ELR (cell line): ENCODE measurements at places on chromosomes 4 and X.
A peak's percentile ranks its signal among the peaks of the same experiment; 100 is the strongest.

DNA sequence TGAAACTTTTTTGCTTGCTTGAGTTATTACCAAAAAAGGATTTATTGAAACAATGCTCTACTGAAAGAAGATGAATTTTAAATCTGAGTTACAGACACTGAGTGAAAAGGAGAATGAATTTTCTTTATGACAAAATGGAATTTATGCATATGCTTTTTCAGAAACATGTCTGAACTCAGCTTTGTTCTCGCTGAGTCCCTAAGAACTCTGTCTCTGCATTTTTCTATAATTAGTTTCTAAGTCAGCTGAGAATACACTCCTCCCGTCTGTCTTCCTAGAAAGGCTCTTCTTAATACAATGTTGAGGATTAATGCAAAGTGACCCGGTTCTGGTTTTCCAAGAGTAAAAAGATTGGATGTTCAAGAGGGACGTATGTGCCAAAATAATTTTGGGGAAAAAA lies 463.5 kb downstream of the NKX6-1 start:
- no peak for DNase-seq

DNA sequence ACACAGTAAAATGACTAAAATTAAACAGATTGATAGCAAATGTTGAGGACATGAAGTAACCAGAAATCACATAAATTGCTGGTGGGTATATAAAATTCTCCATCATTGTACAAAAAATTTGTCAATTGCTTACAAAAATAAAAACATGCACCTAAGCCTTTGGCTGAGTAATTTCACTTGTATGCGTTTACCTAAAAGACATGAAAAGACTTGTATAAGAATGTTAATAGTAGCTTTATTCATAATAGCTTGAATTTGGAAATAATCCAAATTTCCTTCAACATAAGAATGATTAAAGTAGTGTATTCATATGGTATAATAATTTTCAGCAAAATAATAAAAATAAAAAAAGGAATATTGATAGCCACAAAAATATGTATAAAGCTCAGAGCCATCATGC lies 37.7 kb downstream of the PDHA2 start:
- DNase-seq, result no peak

- no peak for DNase-seq
These were observed 163.2 kb downstream of the CFAP299 start for GRCh38 chr4:80498725-80499124.

DNA sequence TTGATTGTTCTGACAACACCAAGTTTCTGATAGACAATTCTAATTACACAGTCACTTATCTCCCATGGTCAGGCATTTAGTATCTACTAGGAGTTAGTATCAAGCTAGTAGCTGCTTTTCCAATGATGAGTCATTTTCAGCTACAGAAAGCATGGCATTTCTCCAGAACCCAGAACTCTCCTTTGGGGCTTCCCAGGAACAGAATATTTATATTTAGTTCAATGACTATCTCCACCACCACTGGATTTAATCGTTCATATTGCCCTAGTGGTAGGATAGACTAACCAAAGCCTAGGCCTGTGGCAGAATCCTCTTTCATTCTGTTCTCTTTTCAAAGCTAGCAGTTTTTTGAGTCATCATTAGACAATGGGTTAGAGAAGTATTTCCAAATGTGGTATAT lies 569.4 kb downstream of the GABRG1 start:
- no peak for DNase-seq

GRCh38 chr4:96162636-96163035 lies 322.7 kb downstream of the PDHA2 start:
- DNase-seq, result no peak

DNA sequence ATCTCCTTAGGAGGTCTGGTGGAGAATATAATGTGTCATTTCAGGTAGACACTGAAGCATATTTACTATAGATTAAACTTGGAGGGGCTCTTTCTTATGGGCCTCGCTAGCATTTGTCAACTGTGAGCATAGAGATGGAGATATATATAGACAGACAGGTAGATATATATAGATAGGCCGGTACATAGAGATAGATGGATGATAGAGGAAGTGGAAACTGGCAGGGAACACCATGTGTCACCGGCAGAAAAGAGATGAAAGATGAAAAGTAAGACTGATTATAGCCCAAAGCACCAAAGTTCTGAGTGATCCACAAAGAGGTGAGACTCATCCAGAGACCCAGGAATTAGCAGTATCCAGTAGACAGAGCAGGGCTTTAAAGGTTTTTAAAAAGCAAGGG lies 268.1 kb downstream of the FBXW7 start:
- DNase-seq, result no peak

DNA sequence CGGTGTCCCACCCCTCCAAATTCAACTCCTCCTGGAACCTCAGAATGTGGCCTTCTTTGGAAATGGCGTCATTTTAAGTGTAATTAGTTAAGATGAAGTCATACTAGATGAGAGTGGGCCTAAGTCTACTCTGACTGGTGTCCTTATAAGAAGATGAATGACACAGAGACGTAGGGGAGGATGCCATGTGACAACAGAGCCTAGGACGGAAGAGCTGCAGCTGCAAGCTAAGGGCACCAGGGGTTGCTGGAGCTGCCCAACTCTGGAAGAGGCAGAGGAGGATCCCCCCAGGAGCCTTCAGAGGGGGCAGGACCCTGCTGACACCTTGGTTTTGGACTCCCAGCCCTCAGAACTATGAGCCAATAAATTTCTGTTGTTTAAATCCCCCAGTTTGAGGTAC lies 115.1 kb downstream of the STK32B start:
- DNase-seq, result no peak

GRCh38 chrX:154317391-154317995 lies 21.9 kb downstream of the TKTL1 start:
- DNase-seq, result peak; percentile 56

- DNase-seq, result peak; percentile 66
These were observed 94.6 kb downstream of the COX18 start for GRCh38 chr4:72974694-72975487.

DNA sequence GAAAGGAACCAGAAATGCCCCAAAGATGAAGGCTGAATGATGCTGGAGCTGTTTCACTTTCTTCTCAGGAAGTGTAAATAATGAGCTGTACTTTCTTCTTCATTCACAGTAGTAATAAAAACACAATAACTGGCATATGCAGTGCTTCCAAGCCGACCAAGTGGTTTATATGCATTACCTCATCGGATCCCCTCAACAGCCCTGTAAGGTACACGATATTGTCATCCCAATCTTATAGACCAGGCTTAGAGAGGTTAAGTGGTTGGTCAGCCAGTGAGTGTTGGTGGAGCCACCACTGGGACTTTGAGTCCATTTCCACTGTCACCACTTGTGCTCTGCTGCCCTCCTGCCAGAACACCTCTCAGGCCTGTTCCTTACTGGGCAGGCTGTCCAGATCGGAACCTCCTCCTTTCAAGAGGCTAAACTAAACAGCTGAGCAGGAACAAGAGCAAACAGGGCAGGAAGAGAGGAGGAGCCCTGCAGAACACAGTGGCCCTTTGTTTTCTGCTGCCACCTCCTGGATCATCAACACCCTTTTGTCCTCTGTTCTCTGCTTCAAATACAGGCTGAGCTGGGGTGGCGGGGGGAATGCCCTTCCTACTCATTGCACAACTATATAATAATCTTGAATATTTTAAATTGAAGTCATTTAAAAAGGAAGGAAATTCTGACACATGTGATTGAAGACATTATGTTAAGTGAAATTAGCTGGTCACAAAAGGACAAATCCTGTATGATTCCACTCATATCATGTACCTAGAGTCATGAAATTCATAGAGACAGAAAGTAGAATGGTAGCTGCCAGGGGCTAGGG lies 112.5 kb upstream of the ATP6AP2 start:
- DNase-seq, result peak; percentile 40

DNA sequence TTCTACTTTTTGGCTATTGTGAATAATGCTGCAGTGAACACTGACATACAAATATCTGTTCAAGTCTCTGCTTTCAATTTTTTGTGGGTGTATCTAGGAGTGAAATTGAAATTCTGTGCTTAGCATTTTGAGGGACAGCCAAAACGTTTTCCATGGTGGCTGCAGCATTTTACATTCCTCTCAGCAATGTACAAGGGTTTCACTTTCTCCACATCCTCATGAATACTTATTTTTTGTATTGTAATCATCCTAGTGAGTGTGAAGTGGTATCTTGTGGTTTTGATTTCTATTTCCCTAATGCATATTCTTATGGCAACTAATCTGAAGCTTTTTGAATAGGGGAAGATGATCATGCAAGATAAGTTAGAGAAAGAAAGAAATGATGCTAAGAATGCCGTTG lies 40.3 kb downstream of the HSPA4L start:
- DNase-seq, result no peak

- peak; percentile 60 for DNase-seq
These were observed 509.8 kb downstream of the CENPC start for GRCh38 chr4:67035501-67035900.

- peak; percentile 15 for DNase-seq
These were observed 6.3 kb upstream of the TRPC5OS start for GRCh38 chrX:111869639-111870034.

GRCh38 chrX:63746715-63747114 lies 38.3 kb downstream of the ARHGEF9 start:
- no peak for DNase-seq

GRCh38 chr4:68451246-68452211 lies 4.3 kb downstream of the TMPRSS11E start:
- peak; percentile 49 for DNase-seq

- peak; percentile 24 for DNase-seq
These were observed 21.7 kb upstream of the GPM6A start for GRCh38 chr4:175833574-175834311.

DNA sequence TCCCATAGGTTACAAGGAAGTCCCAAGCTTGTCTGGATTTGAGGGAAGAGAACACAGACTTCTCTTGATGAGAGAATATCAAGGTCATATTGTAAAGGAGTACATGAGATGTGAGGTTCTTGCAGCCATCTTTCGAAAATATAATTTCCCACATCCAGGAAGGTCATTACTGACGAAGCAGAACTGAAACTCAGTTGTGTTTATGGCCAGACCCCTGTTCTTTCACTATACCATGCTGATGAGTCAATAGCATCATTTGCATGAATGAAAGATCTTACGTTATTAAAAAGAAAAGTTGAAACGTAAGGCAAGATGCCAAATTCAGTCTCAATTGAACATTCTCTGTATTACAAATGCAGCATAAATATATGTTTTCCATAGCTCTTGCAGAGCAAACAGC lies 14.2 kb upstream of the CCDC149 start:
- no peak for DNase-seq

DNA sequence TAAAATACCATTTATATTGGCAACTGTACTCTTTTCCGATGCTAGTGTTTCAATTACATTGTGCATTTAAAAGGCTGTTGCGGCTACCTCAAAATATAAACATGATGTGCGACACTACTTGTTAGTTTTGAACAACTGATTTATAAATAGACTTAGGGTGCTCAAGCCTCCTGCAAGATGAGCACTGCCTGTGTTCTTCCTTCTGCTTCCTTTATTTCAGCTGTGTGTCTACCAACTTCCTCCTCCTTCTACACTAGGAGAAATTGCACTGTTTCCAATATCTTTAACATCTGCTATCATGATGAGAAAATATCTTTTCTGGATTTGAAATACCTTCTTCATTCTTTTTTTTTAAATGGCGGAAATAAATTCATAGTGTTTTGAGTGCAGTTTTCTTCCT lies 24.0 kb downstream of the TET2 start:
- no peak for DNase-seq

DNA sequence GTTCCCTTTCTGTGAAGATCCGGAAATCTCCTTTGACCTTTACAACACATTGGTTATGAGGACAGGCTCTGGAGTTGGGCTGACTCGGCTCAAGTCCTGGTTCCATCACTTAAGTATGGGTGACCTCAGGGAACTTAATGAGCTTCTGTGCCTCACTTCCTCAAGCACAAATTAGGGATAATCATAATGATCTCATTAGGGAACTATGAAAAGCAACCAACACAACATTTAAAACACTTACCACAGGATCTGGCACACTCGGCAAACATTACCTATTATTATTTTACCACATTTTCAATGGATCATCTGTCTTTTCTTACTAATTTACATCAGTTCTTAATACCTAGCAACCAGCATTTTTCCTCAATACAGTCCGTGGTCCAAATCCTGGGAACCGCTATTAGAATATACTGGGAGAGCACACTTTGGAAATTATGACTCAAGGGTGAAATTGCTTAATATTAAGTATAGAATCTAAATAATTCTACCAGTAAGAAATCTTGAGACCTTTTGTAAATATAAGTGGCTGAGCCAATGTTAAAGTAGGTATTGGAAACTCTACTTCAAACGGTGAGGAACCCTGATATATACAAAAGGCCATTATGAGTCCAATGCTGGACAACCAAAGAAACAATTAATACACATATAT lies 19.6 kb downstream of the ADGRA3 start:
- DNase-seq, result no peak

DNA sequence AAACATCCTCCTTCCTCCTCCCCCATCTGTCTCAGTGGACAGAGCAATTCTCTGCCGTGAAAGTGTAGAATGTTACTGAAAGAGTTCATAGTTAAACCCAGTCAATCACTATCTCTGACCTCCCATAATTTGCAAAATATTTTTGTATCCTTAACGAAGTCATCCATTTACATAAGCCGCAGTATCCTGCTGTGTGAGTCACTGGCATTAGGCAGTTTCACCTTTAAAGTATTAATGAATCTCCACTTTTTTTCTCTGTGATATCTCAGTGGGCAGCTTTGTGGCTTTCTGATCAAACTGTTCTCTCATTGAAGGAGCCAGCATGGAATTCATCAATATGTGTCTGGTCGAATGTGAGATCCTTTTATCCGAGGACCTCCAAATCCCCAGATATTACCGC lies 678.6 kb upstream of the TENM3 start:
- DNase-seq, result peak; percentile 19

DNA sequence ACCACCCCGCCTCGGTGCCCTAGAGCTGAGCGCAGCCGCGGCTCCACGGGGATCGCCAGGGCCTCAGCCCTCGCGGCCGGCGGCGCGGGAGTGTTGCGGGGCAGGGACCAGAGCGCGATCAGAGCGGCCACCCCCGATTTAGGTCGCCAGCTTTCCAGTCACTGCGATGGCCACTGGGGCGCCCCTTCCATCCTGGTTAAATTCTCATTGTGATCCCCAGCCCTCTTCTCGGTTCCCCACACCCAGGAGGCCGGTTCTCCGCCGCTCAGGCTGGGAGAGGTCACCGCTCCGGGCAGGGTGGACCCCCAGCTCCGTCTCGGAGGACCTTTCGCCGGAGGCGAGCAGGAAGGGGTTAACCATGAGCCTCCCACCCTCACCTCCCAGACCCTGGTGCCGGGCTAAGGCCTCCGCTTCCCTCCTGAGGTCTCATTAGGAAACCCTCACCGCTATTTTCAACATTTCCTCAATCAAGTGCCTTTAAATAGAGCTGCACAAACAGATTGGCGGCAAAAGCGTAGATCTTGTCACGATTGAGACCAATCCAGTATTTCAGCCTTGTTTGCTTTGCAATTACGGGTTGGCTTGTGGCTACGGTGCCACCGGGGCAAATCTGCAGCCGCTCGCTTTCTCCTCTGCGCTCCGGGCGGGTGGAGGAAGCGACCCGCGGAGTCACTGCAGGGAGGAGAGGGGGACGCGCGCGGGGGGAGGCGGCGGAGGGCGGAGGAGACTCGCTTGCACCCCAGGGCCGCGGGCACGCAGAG lies 8.3 kb upstream of the HAND2 start:
- DNase-seq, result no peak

DNA sequence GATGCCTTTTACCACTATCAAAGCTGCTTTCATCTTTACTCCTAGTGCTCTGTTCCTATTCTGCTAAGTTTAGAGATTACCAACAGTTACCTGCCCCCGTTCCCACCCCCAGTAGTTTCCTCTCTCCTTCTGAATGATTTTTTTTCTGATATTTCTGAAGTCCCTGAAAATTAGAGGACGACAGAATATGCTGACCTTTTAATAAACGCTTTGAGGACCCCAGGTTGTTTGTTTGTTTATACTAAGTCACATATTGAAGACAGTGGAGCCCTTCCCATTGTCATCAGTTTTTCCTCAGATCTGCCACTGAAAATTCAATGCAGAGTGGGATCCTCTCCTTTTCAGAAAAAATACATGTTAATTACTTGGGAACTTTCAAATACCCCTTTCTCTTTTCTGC lies 1039.3 kb upstream of the AGA start:
- DNase-seq, result no peak
